ENCODE measurements at places on chromosomes 3 and 15.

DNA sequence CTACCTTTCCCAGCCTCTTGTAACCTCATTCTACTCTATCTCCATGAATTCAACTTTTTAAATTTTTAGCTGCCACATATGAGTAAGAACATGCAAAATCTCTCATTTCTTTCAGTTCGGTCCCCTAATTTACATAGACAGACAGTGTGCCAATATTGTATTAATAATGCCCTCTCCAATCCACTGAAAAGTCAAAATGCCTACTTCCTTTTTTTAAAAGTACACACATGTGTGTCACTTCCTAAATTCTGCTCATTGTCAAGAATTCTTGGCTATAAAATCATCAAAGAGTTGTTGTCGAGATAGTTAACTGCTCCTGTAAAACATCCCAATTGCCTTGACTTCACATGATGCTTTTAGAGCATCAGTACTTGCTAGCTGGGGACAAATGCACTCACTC lies 84.2 kb upstream of the IL12A start:
- DNase-seq, result no peak

DNA sequence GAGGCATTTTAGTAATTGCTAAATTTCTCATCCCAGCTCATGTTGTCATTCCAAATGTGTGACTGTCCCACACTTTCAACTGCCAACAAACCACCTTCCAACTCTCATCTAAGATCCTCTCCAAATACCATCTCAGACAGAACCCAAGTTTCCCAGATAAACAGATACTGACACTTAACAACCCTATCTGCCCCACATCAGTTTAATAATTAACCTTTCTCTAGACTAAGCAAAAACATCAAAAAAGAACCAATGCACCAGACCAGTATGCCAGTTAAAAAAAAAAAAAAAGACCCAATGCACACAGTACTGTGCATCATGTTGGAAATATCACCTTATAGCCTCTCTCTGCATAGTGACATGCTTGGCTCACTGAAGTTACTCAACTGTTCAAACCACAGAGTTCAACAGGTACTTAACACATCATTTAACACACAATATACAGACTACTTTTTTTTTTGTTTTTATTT lies 5.5 kb downstream of the SFMBT1 start:
- DNase-seq, result no peak

GRCh38 chr3:154970797-154971196 lies 109.3 kb upstream of the MME start:
- DNase-seq, result no peak

GRCh38 chr15:70095408-70096214 lies 2.1 kb downstream of the TLE3 start:
- DNase-seq, result no peak

GRCh38 chr3:160069986-160070385 lies 81.4 kb downstream of the IL12A start:
- DNase-seq, result no peak

- no peak for DNase-seq
Observed at GRCh38 chr3:148937467-148938255, 53.7 kb upstream of the GYG1 start.

DNA sequence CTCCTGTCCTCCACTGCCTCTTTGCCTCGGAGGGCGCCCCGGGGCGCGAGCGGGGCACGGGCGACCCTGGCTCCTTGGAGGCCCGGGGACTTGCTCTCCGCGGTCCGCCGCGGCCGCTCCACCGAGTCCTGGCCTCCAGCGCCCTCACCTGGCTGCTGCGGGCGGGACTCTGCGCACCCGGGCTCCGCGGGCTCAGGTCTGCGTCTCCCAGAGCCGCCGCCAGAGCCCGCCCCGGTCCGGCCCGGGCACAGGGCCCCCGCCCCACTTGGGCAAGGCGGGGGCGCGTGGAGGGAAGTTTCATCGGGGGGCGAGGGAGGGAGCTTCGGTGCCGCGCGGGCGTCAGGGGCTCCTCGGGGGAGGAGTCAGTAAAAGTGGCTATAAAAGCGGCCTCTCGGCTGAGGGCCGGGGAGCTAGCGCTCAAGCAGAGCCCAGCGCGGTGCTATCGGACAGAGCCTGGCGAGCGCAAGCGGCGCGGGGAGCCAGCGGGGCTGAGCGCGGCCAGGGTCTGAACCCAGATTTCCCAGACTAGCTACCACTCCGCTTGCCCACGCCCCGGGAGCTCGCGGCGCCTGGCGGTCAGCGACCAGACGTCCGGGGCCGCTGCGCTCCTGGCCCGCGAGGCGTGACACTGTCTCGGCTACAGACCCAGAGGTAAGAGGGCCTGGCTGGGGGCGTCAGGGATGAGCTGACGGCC lies at the start of gene CEMIP:
TSS of gene CEMIP (plus strand) at position 407 of the 694 bp plus-strand sequence. CDS start 94,510 bp downstream, outside the sequence.
- peak; percentile 36 for DNase-seq

DNA sequence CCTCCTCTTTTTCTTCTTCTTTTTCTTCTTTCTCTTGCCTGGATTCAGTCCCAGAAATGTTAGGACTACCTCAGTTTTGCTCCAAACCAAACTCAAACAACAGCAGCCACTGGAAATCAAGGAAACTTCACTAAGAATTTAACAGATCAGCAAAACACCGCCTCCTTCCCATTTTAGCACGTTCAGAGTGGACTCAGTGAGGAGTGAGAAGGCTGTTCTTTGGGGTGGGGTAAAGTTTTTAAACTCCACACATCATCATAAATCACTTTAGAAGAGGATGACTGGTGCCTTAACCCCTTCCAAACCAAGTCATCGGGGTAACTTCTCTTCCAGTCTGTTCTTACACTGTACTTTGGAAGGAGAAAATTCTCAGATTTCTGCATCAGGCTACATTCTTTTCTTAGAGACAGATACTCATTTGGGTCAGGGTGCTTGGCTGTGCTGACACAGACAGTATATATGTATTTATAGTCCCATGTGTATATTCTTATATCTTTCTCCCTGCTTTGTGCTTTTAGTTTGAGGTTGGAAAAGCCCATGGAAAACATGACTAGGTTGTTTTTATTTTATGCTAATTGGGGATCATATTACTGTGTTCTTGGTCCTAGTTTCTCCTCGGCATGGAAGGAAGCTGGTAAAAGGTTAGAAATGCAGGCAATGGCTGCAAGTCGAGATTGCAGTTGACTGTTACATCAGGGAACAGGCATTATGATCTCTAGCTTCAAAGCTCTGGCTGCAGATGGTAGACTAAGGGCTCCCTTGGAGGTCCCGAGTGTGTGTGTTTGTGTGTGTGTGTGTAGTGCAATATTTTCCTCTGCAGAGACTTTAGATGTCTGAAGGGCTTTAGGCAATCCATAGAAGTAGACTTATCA lies at the start of gene CCDC80:
TSS of gene CCDC80 (minus strand) at position 214 of the 872 bp plus-strand sequence. CDS start 1,238 bp downstream, outside the sequence.
- peak; percentile 75 for DNase-seq

- DNase-seq, result no peak
Observed at GRCh38 chr3:138801792-138802191, 32.9 kb downstream of the PIK3CB start.

DNA sequence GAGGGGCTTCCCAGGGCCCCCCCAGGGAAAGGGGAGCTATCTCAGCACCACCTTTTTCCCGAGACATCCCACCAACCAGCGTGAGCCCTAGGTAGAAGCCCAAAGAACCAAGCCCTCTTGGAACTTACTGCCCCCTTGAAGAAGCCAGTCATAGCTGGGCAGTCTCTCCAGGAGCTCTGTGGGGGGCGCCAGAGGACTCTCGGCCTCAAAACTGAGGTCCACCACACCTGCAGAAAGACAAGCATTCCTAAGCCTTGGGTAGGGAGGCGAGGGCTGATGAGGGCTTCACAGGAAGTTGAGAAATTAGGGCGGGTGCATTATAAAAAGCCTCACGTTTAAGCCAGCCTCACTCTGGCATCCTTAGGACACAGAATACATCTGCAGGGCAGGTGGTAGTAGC lies 9.0 kb downstream of the SSUH2 start:
- no peak for DNase-seq

GRCh38 chr3:43028678-43029490 lies 49.8 kb downstream of the GASK1A start:
- no peak for DNase-seq

- DNase-seq, result no peak
Observed at GRCh38 chr3:71513081-71513480, 70.4 kb downstream of the FOXP1 start.
